ENCODE measurements at places on chromosomes 6 and 20.
A peak's percentile ranks its signal among the peaks of the same experiment; 100 is the strongest.

- no peak for DNase-seq
These were observed 514.8 kb upstream of the IMPG1 start for GRCh38 chr6:76587271-76587670.

- DNase-seq: no peak
These were observed 296.7 kb downstream of the TFAP2C start for GRCh38 chr20:56925831-56926170.

DNA sequence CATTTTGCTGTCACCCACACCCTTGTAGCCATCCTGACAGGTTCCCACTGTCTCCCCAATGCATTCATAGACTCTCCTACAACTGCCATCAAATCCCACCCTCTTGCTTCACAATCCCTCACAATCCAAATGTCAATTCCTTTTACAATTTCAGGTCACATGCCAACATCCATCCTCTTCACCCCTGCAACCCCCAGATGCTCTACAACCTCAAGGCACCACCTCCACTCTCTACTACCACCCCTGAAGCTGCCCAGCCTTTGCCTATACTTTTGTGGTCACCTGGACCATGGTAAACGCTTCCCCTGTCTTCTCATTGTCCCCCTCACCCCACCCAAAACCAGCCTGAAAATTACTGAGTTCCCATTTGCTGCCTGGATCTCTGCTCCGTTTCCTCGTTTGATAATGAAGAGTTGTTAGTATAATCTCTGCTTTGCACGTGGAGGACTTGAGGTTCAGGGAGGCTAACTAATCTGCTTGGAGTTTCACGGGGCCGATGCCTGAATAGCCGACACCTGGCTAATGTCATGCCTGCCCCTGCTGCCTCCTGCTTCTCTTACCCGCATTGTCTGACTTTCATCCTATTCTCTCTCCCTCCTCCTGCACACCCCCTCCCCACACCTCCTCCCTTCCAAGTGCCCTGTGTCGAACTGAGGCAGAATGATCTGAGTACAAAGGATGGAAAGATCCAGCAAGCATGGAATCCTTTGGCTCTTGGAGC lies 82.4 kb upstream of the TOX2 start:
- no peak for DNase-seq

GRCh38 chr20:31578448-31579138 lies 26.5 kb upstream of the ID1 start:
- DNase-seq: no peak

- no peak for DNase-seq
These were observed 371.1 kb upstream of the POU3F2 start for GRCh38 chr6:98463038-98464000.

GRCh38 chr20:51013577-51014330 lies 9.2 kb downstream of the KCNG1 start:
- no peak for DNase-seq

DNA sequence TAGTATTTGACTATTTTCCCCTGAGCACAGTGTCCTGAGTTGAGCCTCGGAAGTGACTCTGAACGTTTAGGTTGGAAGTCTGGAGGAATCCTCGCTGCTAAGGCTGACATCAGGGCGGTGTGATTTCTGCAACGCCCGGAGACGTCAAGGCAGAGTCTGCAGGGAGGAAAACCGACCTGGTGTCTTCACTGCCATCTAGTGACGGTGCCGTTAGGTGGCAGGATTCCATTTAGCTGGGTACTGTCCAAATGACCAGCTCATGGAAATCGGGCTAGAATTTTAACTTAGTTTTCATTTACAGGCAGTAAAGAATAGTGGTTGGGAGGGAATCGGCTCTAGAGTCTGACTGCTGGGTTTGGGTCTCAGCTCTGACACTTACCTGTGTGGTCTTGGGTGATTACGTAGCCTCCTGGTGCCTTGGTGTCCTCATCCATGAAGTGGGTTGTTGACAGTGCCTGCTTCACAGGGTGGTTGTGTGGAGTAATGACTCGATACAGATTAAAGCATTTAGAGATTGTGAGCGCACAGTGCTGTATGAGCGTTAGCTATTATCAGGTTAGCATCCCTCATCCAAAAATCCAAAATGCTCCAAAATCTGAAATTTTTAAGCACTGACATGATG lies 35.0 kb downstream of the FOXF2 start:
- DNase-seq: peak; percentile 58

GRCh38 chr20:34047917-34048316 lies 54.2 kb downstream of the RALY start:
- no peak for DNase-seq

- DNase-seq: no peak
These were observed 14.4 kb downstream of the JPH2 start for GRCh38 chr20:44172572-44172950.

GRCh38 chr20:60559462-60559861 lies 601.2 kb downstream of the CDH26 start:
- DNase-seq: no peak

DNA sequence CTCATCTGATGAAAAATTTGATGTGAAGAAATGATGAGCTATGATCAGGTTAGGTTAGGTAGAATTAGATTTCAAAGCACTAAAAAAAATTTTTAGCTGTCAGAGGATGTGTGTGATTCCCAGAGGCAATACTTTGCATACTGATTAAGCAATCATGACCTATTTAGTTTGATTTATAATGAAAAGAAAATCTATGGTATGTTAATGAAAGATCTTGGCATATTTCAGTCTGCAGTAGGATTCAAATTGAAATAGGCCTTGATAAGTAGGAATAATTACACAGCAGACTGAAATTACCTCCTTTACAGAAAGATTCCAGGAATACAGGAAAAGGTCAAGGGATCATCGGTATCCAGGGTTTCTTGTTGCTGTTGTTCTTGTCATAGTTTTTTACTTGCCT lies 69.3 kb downstream of the HDDC2 start:
- DNase-seq: no peak

DNA sequence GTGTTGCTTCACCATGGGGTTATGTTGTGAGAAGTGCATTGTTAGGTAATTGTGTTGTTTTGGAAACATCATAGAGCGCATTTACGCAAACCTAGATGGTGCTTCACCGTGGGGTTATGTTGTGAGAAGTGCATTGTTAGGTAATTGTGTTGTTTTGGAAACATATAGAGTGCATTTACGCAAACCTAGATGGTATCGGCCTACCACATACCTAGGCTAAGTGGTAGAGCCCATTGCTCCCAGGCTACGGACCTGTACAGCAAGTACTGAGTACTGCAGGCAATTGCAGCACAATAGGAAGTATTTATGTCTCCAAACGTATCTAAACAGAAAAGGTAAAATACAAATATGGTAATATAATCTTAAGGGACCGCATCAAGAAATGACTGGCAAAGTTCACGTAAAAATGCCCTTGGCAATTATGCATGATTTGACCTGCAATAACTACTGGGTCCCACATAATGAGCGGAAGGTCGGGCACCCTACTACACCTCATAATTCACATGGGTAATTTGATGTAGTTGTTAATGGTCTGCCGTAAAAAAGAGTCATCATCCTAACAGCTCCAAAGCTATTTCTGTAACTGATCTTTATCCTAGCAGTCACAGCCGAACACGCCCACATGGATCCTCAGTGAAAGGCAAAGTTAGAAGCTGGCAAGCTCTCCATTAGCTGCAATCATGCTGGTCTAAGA lies 76.0 kb downstream of the RSPH3 start:
- DNase-seq: no peak

- DNase-seq: no peak
These were observed 141.5 kb downstream of the C6orf118 start for GRCh38 chr6:165167861-165168260.

DNA sequence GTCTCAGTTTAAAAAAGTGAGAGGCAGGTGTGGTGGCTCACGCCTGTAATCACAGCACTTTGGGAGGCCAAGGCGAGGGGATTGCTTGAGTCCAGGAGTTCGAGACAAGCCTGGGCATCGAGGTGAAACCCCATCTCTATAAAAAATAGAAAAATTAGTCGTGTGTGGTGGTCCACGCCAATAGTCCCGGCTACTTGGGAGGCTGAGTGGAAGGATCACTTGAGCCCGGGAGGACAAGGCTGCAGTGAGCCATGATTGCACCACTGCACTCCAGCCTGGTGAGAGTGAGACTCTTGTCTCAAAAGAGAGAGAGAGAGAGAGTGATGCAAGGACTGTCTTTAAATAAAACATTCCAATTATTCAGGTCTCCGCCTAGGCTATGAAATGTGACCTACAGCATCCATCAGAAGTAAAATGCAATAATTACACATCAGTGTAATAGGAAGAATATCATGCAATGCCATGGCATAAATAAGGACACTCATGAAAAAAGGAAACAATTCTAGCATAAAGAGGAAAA lies 81.5 kb downstream of the SH3BGRL2 start:
- no peak for DNase-seq

GRCh38 chr6:168121303-168121665 lies 42.3 kb upstream of the FRMD1 start:
- DNase-seq: no peak

DNA sequence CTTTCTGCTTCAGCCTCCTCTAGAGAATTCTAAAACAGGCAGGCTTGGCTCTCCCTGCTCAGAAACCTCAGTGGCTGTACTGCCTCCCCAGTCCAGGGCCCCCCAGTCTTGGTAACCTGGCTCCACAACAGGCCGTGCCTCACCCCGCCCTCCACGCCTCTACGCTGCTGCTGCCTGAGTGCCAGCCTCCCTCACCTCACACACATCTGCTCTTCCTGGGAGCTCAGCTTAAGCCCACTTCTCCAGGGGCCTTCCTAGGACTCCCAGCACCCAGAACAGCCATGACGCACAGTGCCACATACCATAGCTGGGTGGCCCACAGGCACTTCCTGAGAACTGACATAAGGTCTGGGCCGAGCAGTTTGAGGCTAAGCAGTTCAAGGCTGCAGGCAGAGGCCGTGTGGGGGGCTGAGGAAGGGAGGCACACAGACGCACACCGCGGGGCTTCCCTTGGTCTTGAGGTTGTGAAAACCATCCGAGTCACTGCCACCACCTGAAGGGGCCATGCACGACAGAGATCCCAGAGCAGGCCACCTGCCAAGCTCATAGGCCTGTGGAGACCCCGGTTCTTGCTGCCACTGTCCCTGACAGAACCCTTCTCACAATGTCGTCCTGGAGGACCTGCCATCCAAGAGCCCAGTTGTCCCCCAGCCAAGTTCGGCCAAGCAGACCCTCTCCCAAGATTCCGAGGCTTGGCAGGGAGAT lies 42.6 kb downstream of the DSTN start:
- peak; percentile 38 for DNase-seq

- DNase-seq: no peak
These were observed 106.0 kb upstream of the CST7 start for GRCh38 chr20:24842918-24843715.

DNA sequence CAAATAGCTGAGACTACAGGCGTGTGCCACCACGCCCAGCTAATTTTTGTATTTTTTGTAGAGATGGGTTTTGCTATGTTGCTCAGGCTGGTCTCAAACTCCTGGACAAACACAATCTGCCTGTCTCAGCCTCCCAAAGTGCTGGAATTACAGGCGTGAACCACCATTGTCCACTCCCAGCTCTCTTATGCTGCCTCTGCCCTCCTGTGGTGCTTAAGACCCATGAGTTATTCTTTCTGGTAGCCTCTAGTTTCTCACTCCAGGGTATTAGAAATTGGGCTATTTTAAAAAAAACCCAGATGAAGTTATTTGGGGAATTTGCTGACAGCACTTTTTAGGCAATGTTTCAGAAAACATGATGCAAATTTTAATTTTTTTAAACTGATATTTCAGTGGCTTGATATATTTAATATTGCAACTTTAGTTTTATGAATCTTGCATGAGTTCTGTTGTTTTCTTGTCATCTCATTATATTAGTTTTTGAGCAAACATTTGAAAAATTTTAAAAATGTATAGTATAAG lies 114.0 kb upstream of the FOXO3 start:
- no peak for DNase-seq

DNA sequence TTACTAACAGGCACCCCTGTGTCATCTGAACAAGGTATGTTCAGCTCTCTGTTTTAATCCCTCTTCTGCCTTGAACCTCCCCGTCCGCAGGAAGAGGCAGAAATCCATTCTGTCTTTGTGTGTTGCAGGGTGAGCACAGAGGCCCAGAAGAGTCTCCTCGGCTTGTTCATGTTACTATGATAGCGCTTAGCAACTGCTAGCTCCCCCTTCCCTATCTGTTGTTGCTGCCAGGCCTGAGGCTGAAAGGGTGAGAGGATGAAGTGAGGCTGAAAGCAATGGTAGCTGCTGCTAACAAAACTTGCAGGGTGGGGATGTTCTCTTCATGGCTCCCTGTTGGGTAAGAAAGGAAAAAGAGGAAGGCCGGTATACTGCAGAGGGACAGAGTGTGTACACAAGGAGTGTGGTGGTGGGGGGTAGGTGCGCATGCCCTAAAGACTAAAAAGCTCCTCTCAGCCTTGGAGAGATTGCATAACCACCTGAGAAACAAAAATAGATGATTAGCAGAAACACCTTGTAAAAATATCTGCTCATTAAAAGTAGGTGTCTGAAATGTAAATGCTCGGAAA lies 55.2 kb upstream of the CITED2 start:
- DNase-seq: no peak

GRCh38 chr6:32968867-32969684 lies 682 bp downstream of the BRD2 start:
- peak; percentile 85 for DNase-seq

DNA sequence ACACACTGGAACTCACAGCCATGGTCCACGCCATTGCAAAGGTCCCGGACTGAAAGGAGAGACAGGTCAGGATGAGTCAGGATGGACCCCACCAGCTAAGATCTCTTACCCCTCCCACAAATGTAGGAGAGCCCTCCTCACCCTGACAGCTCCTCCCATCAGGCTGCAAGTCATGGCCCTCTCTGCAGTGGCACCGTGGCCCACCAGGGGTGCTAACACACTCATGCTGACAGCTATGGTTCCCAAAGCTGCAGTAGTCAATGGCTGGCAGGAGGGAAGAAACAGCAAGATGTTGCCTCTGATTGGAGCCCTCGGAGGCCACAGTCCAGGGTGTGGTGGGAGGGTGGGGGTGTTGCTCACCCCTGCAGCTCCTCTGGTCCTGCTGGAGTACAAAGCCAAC lies 5.7 kb upstream of the RBPJL start:
- peak; percentile 71 for DNase-seq

DNA sequence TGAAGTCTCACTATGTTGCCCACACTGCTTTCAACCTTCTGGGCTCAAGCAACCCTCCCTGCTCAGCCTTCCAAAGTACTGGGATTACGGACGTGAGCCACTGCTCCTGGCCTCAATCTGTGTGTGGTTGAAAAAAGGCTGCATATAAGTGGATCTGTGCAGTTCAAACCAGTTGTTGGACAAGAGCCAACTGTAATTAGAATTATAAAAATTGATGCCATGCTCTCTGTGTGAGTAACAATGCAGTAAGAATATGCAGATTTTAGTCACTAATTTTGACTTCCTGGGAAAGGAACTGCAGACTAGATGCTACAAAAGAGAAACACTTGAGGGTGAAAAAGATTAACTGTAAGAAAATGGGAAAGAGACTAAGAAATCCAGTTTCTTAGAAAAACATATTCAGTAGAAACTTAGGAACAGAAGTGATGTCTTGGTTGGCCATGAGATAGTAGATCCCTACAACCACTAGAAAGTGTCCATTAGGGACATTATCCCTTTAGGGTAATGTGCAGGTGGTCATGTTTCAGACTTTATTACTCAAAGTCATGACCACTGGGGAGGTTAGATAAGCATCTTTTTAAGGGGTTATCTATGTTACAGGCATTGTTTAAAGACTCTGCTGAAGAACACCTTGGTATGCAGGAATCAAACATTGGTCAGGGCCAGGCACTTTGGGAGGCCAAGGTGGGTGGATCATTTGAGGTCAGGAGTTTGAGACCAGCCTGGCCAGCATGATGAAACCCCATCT lies 26.3 kb downstream of the ITCH start:
- DNase-seq: peak; percentile 45
